Calu3 (cell line): ENCODE measurements at places on chromosomes 6 and 20.
A peak's percentile ranks its signal among the peaks of the same experiment; 100 is the strongest.

DNA sequence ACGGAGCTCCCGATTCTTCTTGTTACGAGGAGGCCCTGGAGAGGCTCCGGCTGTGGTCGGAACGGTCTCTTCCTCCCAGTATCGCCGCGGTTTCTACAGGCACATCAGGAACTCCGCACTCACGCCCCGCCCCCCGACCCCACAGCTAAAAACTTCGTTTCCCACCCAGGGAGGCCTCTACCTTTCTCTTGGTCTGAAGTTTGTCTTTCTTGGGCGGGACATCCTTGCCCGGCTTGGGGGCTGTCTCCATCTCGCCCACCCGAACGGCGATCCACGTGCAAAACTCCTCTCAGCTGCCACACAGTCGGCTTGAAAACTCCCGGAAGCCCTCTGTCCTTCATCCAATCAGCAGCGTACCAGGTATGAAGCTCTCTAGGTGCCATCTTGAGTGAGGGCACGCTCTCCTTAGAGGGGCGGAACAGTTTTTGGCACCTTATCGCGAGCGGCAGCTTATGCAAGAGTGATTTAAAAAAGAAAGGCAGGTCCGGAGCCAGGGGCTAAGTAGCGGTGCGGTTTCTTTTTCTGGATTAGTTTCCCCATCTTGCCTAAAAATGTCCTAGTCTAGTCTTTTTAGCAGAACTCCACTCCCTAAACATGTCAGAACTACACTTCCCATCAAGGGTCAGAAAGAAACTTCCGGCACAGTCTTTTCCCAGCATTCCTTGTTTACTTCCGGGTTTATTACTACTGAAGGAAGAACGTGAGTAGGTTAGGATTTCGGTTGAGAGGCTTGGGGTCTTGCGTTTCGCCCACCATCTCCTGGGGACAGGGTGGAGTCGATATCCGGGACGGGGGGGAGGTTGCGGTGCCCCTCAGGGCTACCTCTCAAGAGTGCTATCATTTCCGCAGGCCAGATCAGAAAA lies at the start of the genes PFDN6 and WDR46:
Gene PFDN6 (plus strand): TSS at position 681 of the 863 bp plus-strand sequence. CDS start 256 bp downstream, outside the sequence.
Gene WDR46 (minus strand): TSS at position 319 of the 863 bp plus-strand sequence. CDS start 69 bp downstream, at position 250.
- peak; percentile 82 for DNase-seq

- DNase-seq = no peak
Observed at GRCh38 chr20:62488470-62488869, 12.7 kb upstream of the GATA5 start.

DNA sequence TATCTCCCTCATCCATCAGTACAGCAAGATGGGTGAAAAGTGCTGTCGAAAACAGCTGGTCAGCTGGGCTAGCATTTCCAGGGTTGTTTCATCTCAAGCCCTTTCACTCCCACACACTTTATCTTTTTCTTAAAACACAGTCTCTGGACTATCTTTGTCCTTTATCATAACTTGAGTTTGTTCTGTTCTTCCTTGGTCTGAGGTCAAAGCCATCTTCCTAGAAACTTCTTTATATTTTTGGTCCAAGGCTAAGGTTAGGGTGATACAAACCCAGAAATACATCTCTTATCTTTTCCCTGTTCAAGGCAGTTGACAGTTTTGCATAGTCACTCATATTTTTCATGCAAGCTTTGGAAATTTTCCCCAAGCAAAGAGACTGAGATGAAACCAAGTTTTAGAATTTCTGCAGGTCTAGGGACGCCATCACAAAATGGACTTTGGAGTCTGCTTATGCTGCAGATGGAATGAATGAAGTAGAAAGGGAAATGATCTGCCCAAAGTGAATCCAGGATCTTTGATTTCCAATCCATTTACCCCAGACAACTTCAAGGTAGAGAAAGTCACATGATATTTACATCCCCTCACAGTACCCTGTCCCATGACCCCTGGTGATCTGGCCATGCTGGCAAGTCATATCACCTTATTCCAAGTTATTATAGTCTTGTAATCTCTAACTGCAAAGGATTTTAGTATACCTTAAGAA lies 297.0 kb downstream of the ZNF217 start:
- no peak for DNase-seq

DNA sequence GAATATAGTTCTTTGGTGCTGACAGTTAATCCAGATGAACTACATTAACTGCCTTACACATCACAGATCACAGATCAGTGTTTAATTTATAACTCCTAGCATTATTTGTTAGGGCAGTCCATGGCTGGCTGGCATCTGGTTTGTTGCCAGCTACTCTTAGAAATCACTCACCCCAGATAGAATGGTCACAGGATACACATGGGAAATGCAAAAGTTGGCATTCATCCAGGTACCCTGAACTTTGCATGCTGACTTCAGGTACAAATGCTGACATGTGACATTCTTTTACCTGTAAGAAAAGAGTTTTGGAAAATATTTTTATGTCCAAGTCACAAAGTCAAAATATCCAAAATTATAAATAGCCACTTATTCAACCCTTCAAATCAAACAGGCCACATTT lies 20.2 kb downstream of the FBXL4 start:
- DNase-seq = peak; percentile 2

DNA sequence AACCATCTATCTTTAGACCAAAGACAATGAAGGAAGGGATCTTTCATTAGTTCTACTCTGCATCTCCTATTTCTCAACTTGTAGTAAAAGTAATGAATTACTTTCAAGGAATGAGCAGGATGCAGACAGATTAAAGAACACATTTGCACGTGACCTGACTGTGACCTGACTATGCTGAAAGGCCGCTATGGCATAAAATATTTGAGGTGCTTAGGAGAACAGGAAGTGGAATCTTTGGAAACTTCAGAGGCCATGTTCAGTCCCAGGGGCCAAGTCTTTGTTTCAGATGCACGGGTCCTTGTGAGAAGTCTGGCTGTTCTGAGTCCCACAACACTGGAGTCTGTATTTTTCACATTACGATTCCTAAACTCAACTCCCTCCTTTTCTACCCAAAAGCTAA lies 41.0 kb downstream of the NINL start:
- no peak for DNase-seq

DNA sequence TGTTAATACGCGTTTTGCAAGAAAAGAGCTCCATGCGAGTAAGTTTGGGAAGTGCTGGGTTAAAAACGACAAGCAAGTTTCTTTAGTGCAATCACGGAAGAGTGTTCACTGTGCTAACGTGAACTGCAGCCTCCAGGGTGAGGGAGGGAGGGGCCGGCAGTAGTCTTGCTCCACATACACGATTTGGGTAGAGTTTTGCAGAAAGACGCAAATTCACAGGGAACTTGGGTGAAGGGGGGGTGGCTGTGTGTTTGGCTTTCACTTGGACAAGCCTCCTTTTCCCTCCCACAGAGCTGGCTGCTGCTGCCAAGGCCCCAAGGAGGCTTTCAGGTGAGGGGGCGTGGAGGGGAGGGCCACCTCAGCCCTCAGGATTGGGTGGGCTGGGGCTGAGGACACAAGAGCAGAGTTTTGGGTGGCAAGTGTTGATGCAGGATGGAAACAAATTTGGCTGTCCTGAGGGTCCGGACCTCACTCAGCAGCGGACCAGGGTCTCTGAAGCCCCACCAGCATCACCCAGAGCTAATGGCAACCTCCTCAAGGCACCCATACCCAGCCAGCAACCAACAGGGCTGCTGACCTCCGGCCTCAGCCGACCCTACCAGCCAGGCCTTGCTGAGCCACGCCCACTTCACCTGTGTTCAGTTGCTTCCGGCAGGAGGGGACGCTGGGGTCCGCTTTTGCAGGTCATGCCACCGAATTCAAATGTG lies 204.5 kb downstream of the ERMARD start:
- no peak for DNase-seq

DNA sequence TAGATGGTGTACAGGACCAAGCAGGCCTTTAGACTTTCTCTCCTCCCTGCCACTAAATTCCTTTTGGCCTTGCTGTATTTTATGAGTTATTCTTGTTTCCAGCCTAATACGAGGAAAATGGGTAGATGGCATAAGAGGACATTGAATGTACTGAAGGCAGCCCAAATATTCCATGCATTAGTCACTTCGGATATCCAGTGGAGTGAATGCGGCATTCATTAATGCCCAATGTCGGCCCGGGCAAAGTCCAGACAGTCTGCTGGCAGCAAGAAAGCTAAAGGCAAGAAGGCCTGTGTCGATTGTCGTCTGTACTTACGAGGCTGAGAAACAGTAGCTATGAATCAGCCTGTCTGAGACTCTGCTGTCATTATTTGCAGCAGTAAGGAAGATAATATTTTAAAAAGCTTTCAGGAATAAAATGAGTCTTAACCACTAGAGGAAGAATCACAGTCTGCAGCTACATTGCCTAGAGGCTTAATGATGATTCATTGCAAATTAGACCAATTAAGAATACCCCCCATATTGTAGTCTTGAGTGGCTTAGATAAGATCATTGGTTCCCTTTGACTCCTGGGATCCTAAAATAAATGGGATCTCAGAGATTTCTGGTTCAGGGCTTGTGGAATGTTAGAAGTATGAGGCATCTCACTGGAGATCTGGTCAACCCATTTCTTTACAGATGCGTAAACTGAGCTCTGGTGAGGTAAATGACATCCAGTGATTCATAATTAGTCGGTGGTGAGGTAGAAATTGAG lies 534.1 kb upstream of the JAG1 start:
- DNase-seq = peak; percentile 79

DNA sequence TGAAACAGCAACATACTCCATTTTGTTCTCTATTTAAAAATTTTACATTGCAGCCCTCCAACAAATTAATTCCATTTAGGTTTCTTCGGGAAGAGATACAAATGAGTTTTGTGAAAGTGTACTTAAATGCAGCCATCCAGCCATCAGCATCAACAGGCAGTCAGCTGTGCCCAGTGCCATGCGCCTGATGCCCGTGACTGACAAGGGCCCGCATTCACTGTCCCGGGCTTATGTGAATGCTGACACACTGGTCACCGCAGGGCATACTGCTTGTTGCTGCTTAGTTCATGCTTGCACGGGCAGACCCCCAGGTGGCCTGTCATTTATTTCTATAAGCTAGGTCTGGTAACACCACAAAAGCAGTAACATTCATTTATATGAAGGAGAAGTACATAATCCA lies 224.9 kb upstream of the QKI start:
- DNase-seq = no peak

GRCh38 chr6:52356017-52356416 lies 5.9 kb upstream of the PAQR8 start:
- no peak for DNase-seq

DNA sequence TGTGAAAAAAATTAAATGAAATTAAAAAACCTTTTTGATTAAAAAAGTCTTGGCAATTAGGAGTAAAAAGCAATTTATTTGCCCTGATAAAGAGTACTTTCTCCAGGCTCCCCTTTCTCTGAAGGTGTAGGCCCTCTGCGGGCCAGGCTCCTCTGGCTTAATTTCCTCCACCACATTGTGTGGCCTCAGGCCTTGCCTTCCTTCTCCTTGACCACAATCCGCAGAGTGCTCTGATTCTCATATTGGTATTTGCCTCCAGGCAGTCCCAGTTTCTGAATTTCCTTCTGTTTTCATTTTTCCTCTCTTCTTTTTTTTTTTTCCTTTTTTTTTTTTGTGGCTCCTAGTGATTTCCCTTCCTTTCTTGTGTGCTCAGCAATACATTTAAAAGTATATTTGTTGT lies 96.4 kb downstream of the AIG1 start:
- DNase-seq = no peak

DNA sequence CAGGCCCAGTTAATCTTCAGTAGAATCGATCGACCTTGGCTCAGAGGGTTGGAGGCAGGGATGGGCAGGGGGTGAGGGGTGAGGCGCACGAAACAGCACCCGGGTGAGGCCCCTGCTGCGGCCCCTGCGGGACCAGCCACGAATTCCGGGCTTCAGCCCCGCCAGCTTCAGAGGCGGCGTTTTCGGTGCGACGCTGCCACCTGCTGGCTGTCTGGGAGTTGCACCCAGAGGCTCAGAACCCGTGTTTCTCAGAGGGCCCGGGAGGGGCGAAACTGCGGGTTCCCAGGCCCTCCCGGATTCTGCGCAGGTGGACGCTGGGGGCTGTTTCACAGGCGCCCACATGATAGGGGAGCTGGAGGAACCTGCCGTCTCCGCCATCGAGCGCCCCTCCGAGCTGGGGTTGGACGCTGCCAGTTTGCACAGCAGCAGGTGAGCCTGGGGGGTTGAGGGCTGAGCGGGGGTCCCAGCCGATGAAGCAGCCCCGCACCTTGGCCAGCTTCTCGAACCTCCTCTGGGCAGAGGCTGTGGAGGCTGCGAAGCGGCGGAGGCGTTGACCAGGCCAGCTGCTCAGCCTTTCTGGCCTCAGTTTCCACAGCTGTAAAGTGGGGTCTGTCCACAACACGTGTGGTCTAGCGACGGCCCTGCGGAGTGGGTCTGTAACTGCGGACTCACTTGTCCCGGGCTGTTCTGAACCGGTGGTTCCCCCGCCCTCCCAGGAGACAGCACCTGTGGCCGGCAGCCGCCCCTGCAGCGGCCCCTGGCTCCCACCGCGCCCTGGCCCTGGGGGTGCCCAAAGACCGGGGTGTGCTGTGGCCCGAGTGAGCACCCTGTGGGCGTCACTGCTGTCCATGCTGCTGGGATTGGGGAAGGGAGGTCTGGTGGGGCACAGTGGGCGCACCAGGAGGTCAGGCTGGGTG lies 2.5 kb upstream of the BHLHE23 start:
- DNase-seq = peak; percentile 91

- DNase-seq = no peak
Observed at GRCh38 chr6:32889533-32889932, 35.5 kb downstream of the PSMB9 start.

DNA sequence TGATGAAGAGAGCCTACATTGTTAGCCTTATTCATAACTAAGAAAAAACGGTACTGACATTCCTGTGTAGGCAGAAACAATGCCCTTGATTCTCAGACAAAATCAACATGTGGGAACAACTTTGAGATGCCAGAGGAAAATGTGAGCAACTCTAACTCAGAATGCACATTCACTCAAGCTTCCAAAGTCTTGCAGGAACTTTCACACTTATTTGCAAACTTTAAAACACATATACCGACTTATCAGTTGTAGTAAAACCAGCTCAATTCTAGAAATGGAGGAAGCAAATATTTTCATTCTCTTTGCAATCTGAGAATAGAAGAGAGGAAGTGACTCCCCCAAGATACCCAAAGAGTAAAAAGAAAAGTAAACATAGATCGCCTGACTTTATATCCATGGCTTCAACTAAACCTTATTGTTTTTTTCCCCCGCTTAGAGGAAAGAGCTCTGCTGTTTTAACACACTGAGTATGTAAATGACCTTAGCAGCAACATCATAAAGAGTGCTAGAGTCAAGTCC lies 117.6 kb downstream of the EPB41L2 start:
- DNase-seq = no peak

- DNase-seq = peak; percentile 36
Observed at GRCh38 chr6:292506-293192, 362 bp downstream of the DUSP22 start.

- DNase-seq = no peak
Observed at GRCh38 chr20:48703107-48703506, 124.7 kb downstream of the PREX1 start.

GRCh38 chr6:149330133-149330532 lies 12.6 kb downstream of the TAB2 start:
- no peak for DNase-seq

- no peak for DNase-seq
Observed at GRCh38 chr6:104396077-104396476, 463.6 kb downstream of the HACE1 start.

GRCh38 chr20:10453241-10453640 lies 18.1 kb downstream of the SLX4IP start:
- no peak for DNase-seq

- peak; percentile 44 for DNase-seq
Observed at GRCh38 chr6:45514454-45515230, 136.9 kb upstream of the SUPT3H start.

GRCh38 chr20:12989586-12990115 lies 19.1 kb upstream of the SPTLC3 start:
- DNase-seq = no peak
